Foreskin melanocyte (primary cell): ENCODE measurements at places on chromosomes 7 and 10.
A peak's percentile ranks its signal among the peaks of the same experiment; 100 is the strongest.

DNA sequence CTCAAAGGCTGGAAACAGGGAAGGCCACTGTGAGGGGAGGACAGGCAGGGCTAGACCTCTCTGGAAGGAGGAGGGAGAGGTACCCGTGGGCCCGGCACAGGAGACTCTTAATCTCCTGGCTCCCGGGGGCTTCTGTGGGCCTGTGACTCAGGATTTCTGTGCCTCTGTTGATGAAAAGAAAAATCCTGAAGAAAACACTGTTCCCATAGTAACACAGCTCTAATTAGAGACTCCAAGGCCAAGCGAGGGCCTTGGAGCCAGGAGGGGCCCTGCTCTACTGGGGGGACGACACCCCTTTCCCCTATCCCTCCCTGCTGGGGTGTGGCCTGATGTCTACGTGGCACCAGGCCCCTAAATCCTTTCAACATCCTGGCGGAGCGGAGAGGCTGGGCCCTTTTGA lies 174.1 kb upstream of the TNRC18 start:
- DNase-seq = no peak

DNA sequence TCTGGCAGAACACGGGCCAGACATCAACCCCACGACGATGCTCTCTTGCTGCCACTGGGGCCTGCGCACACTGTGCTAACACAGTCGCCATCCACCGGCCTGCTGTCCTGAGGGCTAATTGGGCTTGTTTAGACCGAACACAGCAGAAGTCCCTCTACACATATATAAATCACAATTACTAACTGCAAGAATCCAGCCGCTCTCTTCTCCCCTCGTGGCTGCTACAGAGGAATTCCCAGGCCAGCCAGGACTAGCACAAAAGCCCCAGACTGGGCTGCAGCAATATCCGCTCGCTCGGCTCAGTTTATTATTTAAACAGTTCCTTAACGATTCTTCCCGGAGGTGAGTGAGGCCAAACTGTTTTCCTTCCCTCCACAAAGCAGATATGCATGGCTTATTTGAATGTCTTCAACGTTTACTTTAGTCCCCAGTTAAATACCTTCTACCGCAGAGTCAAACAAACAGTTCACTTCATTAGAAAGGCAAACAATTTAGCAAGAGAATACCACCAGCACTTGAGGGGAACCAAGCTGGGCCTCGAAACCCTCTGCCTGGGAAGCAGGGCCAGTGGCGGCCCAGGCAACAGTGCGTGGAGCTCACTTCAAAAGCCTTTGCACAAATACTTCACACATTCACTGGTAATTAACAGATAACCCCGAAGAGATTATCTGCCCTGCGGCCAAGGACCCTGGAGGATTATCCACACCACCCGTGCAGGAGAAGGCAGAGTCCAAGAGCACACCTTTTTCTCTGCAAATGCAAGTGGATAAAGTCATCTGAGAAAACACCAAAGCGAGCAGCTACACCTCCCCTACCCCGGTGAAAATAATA lies 145.3 kb downstream of the GLI3 start:
- DNase-seq = no peak

DNA sequence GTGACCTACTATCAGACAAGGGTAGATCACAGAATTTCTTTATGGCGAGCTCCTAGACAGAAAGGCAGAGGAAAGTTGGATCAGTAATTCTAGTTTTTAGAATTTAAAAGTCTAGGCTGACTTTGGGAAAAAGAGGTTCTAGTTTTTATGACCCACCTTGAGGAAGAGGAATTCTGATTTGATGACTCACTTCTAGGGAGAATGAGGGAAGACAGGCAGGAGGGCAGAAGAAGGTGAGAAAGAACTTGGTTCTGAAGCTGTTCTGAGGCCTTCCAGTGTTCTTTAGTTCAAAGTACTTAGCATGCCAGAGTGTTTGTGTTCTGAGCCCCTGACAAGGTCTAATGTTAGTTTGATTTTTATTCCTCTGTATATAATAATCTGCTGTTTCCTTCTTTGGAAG lies 97.2 kb downstream of the PODXL start:
- no peak for DNase-seq

- no peak for DNase-seq
Measured at GRCh38 chr7:17376595-17376994, 78.1 kb downstream of the AHR start.

DNA sequence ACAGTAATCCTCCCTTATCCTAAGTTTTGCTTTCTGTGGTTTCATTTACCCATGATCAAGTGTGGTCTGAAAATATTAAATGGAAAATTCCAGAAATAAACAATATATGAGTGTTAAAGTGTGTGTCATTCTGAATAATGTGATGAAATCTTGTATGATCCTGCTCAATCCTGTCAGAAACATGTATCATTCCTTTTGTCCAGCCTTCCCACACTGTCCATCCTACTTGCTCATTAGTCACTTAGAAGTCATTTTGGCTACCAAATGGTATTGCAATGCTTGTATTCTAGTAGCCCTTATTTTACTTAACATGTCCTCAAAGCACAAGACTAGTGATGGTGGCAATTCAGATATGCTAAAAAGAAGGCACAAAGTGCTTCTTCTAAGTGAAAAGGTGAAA lies 1211.2 kb upstream of the SORCS1 start:
- no peak for DNase-seq

DNA sequence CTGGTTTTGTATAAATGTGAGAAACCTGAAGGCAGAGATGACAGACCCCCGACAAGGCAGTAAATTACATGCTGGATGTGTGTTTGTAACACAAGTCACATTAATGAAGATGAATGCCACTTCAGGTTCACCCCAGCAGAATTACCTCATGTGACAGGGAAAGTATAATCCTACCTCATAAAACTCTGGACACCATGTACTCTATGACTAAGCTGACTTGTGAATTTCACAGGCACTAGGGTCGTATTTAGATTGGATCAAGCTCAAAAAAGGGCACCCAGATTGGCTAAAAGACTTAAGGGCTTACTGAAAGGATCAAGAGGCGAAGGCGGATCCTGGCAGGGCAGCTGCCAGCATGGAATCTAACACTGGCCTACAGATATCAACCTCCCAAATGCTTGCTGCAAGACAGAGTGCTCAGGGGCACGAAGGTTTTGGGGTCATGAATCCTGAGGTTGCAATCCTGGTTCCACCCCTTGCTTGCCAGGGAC lies 161.4 kb downstream of the PIP4K2A start:
- no peak for DNase-seq

DNA sequence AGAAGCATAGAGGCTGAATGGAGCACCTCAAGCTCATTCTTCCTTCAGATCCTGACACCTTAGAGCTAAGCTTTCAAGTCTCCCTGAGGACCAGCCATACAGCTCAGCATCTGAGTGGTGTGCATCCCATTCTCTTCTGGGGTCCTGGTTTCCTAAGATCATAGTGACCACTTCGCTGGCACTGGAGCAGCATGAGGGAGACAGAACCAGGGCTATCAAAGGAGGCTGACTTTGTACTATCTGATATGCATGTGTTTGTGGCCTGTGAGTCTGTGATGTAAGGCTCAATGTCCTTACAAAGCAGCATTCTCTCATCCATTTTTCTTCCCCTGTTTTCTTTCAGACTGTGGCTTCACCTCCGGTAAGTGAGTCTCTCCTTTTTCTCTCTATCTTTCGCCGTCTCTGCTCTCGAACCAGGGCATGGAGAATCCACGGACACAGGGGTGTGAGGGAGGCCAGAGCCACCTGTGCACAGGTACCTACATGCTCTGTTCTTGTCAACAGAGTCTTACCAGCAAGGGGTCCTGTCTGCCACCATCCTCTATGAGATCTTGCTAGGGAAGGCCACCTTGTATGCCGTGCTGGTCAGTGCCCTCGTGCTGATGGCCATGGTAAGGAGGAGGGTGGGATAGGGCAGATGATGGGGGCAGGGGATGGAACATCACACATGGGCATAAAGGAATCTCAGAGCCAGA lies 31.0 kb downstream of the PRSS2 start:
- no peak for DNase-seq

DNA sequence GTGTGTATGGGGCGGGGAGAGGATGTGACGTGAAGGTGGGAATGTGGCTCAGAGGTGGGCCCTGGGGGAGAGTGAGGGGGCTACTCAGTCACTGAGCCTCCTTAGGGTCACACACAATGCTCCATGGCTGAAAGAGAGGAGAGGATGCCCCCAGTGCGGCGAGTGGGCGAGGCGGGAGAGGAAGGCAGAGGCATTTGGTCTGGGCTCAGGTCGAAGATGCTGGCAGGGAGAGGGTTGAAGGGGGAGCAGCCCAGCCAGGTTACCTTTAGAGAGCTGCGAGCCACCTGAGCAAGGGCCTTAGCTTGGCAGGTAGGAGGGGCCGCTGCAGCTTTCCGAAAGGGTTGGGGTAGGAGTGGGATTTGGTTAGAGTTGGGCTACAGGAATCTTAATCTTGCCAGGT lies 4.7 kb upstream of the LOXL4 start:
- DNase-seq = no peak

DNA sequence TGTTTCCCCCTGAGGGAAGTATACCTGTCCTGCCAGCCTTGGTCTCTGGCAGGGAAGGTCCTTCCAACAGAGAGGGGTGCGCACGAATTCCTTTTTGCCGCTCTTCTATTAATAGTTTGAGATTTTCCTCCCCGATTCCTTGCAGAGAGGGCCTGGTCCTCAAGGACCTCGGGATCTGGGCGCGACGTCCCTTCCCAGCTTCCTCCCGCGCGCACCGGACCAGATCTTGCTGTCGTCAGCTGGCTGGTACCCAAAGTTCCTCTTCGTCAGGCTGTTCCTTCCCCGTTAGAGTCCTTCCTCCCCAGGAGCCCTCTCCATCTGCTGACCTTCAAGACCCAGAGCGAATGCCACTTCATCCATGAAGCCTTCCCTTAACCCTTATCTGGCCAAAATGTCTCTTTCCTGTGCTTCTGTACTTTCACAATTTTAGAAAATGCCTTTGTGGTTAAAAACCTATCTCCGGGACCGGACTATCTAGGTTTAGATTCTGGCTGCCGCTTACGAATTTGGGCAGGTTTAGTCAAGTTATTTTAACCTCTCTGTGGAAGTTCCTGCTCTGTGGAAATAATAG lies 851 bp upstream of the GOT1 start:
- DNase-seq = no peak

DNA sequence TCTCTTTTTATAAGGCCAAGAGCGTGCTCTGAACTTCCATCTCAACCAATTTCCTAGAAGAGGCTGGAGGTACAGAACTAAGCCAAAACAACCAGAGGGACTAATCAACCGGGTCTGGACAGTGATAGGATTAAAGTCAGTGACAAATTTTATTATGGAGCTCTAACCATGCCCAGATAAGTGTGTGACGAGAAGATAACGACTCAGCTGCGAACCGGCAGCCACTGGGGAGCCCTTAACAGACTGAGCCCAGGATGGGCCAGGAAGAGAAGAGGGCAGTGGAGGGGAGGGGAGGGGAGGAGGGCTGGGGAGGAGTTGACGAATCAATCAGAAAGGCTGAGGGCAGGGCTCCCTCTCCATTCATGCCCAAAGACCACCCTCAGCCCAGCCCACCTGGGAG lies 119.9 kb downstream of the PLXNA4 start:
- DNase-seq = no peak

DNA sequence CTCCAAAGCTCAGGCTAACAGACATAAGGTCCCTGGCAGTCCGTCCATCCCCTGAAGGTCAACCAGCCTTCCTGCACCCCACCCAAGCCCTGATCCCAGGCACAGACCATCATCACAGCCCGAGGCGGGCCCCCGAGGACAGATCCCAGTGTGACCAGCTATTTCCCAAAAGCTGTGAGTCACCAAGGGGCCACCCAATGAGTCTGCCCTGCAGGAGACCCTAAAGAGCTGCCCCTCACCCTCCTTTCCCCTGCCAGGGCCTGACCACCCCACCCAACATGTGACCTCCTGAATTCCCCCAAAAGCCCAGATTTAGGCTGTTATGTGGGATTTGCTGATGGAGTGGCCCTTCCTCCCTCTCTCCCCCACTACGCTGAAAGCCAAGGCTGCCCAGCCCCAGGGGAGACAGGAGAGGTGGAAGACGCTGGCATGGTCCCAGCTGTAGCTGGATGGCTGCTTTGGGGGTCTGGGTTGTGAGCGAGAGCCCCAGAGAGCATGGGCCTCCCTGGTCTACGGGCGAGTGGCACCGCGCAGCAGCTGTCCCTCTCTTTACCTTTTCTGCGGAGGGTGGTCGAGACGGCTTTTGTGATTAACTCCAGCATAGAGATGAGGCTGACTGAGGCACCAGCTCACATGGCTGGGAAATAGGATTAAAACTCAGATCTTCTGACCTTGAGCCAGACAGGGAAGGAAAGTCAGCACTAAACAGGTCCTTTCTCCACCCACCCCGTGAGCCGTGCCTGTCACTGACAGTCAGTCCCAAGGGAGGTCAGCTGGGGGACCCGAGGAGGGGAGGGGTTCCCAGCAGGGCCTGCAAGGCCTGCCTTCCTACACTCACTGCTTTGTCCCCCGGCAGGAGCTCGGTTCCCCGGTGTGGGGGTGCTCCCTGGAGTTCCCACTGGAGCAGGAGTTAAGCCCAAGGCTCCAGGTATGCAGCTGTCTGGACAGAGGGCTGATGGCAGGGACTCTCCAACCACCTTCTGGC lies 16.7 kb downstream of the ELN start:
- DNase-seq = no peak

GRCh38 chr7:27235387-27236311 lies 7.0 kb upstream of the EVX1 start:
- DNase-seq = no peak

DNA sequence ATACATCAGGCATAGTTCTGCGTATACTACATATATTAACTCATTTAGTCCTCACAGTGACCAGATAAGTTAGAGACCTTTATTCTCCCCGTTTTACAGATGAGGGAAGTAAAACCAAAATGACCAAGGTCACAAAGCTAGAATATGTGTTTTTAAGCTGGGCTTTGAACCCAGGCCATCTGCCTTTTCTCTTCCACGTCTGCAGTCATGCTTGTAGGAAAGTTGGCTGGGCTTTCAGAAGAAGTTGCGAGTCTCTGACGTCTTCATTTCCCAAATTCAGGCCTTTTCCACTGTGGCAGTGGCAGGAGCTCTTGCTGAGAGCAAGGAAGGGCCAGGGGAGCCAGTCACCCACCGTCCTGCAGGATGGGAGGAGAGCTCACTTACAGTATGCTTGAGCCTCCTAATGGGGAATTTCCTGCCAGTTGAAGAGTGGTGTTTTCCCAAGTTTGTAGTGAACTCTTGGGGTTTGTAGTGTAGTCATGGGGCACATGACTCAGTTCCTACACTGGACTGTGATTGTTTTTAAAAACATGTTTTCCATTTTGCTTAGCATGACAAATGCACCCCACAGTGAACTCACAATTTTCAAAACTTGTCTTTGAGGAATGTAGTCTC lies 34.2 kb downstream of the CYP17A1 start:
- DNase-seq = peak; percentile 86

DNA sequence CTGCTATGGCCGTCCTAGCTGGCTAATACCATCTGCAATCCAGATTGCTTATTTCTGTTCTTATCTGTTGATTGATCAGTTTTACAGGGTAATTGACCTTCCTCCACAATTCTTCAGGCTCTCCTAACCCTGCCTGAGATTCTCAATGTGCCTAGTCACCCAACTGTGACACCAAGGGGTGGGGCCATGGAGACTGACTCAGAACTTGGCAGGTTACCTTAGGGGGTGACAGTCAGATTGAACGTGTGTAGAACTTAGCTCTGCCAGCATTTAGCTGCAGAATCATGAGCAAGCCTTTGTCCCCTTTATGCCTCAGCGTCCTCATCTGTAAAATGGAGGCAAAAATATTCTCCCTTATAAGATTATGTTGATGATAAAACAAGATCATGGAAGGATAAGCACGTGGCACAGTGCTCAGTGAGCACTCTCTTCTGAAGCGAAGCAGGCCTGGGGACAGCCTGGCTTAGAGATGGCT lies 19.1 kb upstream of the LEP start:
- DNase-seq = no peak

GRCh38 chr10:130430852-130431704 lies 294.9 kb downstream of the GLRX3 start:
- no peak for DNase-seq

GRCh38 chr7:12337095-12337494 lies 66.6 kb downstream of the VWDE start:
- no peak for DNase-seq

- no peak for DNase-seq
Measured at GRCh38 chr7:6163402-6163801, 109.0 kb downstream of the CYTH3 start.
